ENCODE measurements at places on chromosomes 16 and 17. TPM values are rescaled to one million over a fixed set of nuclear protein-coding genes. Genes with fewer than 3 reads are reported as not detected.

DNA sequence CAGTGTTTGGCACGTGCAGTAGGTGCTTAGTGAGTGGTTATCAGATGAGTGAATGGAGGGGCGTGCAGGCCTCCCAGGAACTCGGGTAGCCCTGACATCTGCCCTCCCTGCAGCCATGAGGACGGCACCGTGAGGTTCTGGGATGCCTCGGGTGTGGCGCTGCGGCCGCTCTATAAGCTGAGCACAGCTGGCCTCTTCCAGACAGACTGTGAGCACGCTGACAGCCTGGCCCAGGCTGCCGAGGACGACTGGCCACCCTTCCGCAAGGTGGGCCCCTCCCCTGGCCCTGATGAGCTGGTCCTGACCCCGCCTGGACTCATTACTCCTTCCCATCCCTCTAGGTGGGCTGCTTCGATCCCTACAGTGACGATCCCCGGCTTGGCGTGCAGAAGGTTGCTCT, 11.1 kb downstream of the LLGL1 start:
- no peak for ATAC-seq

- no peak for ATAC-seq
Measured at GRCh38 chr16:77227745-77228144, 28.5 kb downstream of the SYCE1L start.

GRCh38 chr17:9273428-9274391, 252.4 kb downstream of the NTN1 start:
- ATAC-seq = peak; percentile 68

GRCh38 chr16:85681255-85681654, 7.5 kb downstream of the GINS2 start:
- ATAC-seq = no peak

- ATAC-seq = no peak
Measured at GRCh38 chr16:54582631-54583250, 296.2 kb upstream of the IRX3 start.

TBC1D28 gene
- not detected for total RNA-seq

DNA sequence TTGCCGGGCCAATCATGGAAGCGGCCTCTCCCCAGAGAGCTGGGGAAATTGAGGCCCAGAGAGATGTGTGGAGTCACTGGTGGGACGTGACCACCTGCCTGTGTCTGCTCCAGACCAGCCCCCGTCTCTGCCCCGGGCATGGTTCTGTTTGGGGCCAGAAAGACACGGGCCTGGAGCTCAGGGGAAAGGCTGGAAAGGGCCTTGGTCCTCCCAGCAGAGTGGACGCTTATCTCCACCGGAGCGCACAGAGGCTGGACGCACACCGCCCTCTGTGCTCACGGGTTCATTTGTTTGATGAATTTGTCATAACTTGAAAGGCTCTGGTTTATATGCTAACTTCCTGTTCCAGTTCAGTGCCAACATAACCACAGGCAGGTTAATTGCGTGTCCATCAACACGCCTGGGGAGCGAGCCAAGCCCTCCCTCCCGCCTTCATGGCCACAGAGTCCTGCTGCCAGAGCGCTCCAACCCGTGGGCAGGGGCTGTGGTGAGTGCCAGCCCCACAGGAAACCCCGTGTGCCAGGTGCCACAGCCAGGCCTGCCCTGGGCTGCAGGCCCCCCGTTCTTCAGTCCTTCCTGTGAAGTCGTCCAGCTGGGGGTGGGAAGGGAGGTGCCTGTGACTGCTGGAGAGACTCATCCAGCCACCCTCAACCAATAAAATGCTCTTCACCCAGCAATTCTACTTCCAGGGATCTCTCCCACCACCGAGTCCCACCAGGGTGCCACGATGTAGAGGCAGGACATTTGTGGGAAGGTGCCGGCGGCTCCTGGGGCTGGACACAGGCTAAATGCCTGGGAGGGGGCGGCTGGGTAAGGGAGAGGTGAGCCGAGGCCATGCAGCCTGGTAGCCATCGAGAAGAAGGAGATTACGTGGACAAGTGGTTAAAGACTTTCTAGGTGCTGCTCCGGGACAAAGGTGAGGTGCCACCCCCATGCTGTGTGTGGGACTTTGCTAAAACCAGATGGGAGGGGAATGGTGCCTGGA, 29.4 kb upstream of the BAHCC1 start:
- ATAC-seq = peak; percentile 88

DNA sequence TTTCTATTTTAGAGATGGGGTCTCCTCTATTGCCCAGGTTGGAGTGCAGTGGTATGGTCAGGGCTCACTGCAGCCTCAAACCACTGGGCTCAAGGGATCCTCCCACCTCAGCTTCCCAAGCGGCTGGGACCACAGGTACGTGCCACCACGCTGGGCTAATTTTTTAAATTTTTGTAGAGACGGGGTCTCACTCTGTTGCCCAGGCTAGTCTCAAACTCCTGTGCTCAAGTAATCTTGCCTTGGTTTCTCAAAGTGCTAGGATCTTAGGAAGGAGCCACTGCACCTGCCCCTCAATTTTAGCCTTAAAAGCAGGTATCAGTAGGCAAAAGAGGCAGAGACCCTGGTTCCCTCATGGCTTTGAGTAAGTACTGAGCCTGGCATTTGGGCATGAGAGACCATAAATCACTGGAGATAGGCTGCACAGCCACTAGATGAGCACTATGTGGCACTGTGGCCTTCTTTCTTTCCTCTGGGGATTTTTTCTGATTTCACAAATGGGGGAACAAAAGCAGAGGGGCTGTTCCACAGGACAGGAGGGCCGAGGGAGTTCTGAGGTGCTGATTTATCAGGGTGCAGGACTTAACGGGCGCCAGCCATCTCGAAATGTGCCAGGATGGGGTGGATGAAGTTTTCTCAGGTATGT, 82.2 kb downstream of the PLXDC1 start:
- ATAC-seq = peak; percentile 50

DNA sequence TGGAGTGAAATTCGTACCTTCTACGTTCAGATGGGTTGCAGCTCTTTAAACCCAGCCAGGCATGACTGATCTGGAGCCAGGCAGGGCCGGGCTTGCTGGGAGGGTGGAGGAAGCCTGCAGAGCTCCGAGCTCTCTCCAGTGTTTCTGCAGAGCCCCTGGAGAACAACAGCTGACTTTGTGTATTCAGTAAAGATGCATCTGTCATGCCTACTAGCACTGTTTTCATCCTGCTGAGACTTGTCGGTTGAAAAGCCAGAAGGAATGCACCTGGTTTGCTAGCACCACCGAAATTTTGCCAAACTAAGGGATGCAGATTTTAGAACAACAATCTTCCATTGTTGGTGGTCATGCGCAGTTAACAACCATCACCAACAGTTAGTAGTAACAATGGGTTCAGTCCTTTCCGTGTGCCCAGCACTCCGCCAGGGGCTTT, 22.4 kb upstream of the SCNN1B start:
- no peak for ATAC-seq

GRCh38 chr17:38605411-38605840, 326 bp downstream of the SRCIN1 start:
- peak; percentile 52 for ATAC-seq

LGALS9B gene
- total RNA-seq = not detected

SLX1A gene
- 9.5 TPM for total RNA-seq

DNA sequence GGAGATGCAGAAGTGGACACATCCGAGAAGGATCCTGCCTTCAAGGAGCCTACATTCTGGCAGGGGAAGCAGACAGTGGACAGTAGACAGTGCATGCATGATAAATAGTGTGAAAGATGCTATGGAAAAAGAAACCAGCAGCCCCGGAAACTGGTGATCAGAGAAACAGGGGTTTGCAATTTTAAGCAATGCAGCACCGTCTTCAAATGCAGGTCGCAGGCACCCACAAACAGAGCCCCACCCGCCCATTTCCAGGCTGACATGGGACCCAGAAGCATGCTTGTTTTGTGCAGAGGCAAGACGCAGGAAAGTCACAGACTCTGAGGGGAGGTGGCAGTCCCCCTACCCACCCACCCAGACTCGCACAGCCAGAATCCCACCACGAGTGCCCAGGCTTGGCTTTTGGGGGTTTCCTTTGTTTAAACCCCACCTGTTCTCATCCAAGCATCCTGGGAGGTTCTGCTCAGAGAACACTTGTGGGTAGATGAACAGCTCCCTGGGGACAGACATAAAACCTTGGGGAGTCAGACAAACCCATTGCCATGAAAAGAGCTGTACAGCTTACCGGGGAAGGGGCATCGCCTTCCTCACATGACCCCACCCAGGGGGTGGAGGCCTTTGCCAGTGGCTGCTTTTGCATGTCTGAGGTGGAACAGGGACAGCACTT, 114.3 kb downstream of the MGAT5B start:
- no peak for ATAC-seq

GRCh38 chr17:880443-881269, 98.5 kb downstream of the MRM3 start:
- no peak for ATAC-seq

CACNG5 gene
- not detected for total RNA-seq

DNA sequence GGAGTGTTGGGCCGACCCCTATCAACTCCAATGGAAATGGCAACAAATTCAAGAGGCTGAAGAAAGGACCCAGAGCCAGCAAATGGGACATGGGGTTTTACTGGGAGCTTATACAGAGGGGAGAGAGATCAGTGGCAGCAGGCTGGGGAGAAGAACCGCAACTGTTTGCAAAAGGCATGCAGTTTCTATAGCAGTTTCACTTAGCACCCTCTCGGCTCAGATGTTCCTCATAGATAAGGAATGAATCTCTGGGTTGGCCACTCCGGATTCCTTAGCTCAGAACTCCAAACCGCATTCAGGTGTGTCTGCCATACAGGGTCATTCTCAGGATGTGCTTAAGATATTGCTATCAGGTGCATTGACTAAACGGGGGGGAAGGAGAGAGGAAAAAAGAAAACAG, 71.1 kb upstream of the RPL38 start:
- ATAC-seq = no peak

DNA sequence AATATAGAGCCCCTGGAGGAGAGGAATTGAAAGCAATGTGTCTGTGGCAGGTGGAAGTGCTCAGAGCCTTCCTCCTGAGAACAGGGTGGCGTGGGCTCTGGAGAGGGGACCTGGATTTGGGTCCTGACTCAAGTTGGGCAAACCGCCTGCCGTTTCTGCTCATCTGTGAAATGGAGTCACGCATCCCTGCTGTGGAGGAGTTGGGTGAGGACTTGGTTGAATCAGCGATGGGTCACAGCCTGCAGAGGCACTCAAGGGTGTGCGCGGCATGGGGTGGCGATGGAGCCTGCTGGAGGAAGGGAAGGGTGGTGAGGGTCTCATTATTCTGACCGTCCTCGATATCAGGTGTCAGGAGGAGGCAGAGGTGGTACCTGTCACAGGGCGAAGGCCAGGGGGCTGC, 3.1 kb downstream of the ADAD2 start:
- no peak for ATAC-seq

RAMP2 gene
- total RNA-seq = 27.4 TPM

DNA sequence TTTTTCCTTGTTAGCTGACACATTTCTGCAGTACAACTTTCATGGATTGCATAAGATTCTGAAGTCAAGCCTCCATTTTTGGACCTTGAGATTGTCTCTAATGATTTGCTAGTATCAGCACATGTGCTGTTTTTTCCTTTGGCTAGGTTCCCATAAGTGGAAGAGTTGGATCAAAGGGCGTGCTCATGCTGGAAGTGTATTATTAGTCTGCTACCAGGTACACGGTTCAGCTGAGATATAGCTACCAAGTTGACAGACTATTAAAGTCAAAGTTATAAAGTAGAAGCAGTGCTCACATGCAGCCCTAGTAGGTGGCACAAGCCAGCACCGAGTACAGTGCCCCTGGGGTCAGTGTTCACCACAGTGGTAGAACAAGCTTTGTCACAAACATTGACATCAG, 3.2 kb downstream of the FAHD1 start:
- ATAC-seq = no peak

SLC9A5 gene
- total RNA-seq = 0.13 TPM

DNA sequence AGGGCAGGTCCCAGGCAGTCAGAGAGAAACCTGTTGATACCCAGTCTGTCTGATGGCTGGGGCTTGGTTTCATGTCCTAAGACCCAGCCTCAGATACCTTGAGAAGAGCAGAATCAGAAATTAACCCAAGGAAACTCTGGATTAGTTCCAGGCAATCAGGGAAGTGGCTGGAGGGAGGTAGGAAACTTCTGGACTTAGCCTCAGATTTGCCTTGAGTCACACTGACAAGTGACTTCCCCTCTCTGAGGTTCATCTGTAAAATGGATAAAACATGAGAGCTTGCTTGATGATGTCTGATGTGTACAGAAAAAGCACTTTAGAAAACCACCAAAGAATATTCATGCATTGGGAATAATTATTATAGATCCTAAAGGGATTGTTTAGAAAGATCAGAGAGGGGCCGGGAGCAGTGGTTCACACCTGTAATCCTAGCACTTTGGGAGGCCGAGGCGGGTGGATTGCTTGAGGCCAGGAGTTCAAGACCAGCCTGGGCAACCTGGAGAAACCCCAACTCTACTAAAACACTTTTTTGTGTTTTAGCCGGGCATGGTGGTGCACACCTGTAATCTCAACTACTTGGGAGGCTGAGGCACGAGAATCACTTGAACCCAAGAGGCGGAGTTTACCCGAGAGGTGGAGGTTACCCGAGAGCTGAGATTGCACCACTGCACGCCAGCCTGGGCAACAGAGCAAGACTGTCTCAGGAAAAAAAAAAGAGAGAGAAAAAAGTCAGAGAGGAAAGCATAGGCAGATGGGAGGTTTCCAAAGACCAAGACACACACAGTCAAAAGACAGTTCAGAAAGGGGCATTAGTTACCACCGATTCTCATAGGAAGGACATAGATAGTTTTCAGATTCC, 3.8 kb downstream of the CIITA start:
- ATAC-seq = no peak

DNA sequence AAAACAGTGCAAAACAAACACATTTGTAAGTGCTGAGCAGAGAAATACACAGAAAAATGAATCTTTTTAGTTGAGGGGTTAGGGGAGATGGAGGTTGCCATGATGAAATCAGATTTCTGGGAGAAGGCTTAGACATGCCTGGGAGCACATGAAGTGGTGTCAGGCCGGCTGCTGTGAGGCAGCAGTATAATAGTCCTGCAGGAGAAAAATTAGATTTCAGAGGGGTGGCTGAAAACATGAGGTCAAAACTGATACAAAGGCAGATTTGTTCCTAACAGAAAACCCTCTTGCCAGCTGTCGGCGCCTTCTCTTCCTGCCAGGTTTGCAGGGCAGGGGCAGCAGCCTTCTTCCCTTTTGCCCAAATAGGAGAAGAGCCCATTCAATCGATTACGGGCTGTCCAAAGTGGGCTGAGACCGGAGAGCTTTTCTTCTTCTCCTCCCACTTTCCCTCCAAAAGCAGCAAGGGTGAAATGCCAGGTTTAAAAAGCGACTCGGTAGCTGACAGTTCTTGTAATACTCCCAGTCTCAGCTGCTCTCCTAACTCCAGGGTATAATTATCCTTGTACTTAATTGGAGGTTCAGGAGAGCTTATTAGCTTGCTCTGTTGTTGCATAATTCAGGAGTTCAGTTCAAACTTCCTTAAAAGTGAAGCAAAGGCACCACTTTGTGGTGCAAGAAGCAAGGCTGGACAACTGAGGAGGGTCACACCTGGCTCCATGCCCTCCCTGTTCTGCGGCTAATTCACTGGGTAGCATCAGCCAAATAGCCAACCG, 80.0 kb downstream of the PCTP start:
- ATAC-seq = no peak

FBXL16 gene
- 0.27 TPM for total RNA-seq

GRCh38 chr16:11180489-11180888, 75.5 kb downstream of the SOCS1 start:
- no peak for ATAC-seq

All from gastroesophageal sphincter (tissue), 4 donors.